ENCODE measurements at places on chromosomes 5 and 9. TPM values are rescaled to one million over a fixed set of nuclear protein-coding genes. Genes with fewer than 3 reads are reported as not detected.

GLRA1 gene
- not detected for total RNA-seq

ANKRD31 gene
- total RNA-seq = 0.26 TPM

PCDHB5 gene
- total RNA-seq = 2.8 TPM

RMRP gene
- 162,287 TPM for total RNA-seq

GM2A gene
- 28.2 TPM for total RNA-seq

PPP3R2 gene
- total RNA-seq = not detected

Measured in fibroblast of lung (primary cell).